Osteocyte (in vitro differentiated cells): ENCODE measurements at places on chromosomes 4 and X.

DNA sequence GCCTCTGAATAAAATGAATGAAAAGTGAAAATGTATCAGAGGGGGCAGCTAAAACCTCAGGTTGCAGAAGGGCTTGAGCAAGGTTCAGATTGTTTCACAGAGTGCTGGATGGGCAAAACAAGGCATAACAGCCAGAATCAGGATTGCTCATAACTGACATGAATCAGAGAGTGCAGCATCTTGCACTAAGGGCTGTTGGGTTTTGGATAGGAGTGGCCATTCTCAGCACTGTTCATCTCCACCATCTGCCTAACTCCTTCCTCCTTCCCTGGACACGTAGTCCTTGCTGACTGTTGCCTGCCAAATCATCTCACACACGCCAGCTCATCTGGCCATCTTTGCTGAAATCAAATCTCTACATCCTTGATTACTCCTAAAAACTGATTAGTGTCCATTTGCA, 75.3 kb upstream of the C1QTNF7 start:
- H3K36me3 ChIP-seq = peaks cover 3% of the 10 kb centered on the region
- H3K4me1 ChIP-seq = peaks cover 5% of the 10 kb centered on the region
- no peak overlapping the region for H3K4me3 ChIP-seq
- H3K27me3 ChIP-seq = peaks cover 31% of the 10 kb centered on the region
- no peak for DNase-seq

- no peak overlapping the region for H3K27ac ChIP-seq
- H3K27me3 ChIP-seq = no peaks in the 10 kb centered on the region
- no peak for DNase-seq
- no peaks in the 10 kb centered on the region for H3K36me3 ChIP-seq
- H3K4me1 ChIP-seq = no peaks in the 10 kb centered on the region
Measured at GRCh38 chr4:13176741-13177142, 307.4 kb downstream of the RAB28 start.

DNA sequence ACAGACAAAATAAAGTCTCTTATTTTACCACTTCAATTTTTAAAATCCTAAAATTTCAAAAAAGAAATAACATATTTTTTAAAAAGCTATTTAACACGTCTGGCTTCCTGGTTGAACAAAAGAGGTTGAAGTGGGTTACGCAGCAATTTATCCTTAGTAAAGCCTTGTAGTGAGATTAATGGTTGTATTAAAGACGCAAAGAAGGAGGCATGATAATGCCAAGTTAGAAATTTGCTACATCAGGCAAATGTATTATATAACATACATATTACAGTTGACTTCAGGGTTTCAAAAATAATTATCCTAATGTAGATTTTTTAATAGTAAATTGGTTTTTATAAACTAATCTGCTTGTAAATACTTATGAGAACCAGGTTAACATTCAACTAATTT, 35.3 kb downstream of the ANKRD17 start:
- H3K27ac ChIP-seq = no peak overlapping the region
- no peaks in the 10 kb centered on the region for H3K27me3 ChIP-seq
- DNase-seq = no peak

- DNase-seq = no peak
- H3K4me3 ChIP-seq = no peak overlapping the region
- peaks cover 24% of the 10 kb centered on the region for H3K36me3 ChIP-seq
- no peak overlapping the region for H3K27ac ChIP-seq
Measured at GRCh38 chrX:1427756-1428155, 25.0 kb downstream of the ASMTL start.
